HS-27A (cell line): ENCODE measurements at places on chromosomes 2 and 18.

DNA sequence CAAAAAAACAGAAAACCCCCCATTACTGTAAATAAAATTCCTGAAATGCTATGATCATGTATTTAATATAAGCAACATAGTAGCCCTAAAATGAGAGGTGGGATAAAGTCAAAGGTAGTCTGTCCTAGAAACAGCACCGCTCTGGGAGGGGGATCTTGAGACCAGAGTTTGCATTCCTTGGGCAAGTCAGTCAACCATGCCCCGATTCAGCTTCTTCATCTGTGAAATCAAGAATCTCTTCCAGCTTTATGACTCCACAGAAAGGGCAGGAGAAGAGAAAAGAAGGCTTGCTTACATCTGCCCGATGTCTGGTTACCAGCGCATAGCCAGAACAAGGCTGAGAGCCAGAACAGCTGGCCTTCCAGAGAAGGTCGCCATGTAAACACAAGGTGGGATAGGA, 2.1 kb upstream of the FBLN7 start:
- no peak for DNase-seq

- no peak for DNase-seq
These were observed 56.8 kb upstream of the CCDC85A start for GRCh38 chr2:56127010-56127409.

DNA sequence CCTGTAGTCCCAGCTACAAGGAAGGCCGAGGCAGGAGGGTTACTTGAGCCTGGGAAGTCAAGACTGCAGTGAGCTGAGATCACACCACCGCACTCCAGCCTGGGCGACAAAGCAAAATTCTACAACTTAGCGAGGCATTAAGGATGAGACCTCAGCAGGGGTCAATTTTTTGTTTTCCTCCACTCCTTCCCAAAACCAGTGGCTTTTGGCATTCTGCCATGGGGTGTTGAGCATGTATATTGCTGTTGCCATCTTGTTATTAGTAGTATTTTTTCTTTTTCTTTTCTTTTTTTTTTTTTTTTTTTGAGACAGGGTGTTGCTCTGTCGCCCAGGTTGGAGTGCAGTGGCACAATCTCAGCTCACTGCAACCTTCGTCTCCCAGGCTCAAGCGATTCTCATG, 8.9 kb upstream of the GIGYF2 start:
- no peak for DNase-seq

DNA sequence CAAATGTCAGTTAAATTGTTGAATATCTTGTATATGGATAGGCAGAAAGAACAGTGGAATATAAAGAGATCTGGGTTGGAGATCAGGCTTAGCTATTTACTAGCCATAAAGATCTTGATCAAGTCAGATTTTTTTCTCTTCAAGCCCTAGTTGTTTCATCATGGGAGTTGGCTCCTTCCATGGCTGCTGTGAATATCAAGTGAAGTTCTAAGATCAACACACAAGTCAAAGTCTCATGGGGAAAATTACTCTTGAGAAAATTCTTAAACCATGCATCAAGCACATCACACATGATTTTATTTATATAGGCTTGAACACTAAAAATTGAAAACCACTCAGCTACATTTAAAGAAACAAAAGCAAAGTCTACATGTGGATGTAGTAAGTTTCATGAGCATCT, 79.8 kb downstream of the C1D start:
- DNase-seq = no peak

GRCh38 chr2:191270306-191271161, 25.3 kb downstream of the MYO1B start:
- no peak for DNase-seq

DNA sequence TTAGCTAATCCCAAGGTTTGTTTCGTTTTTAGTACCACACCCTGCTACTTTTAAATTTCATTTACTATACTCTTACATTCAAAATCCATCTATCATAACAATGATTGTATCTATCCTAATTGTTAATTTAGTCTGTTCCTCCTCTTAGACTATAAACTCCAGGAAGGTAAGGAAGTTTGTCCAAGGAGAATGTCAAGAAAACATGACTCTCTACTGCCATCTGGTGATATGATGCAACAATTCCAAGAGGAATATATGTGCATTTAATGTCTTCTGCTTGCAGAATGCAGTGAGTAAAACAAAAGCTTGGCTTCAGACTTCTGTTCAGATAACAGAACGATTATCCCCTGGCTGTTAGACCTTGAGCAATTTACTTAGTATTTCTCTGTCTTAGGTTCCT, 1267.1 kb downstream of the LRP1B start:
- peak; percentile 33 for DNase-seq

- no peak for DNase-seq
These were observed 38.7 kb downstream of the INPP4A start for GRCh38 chr2:98483257-98483861.

- DNase-seq = no peak
These were observed 75.7 kb upstream of the OTOS start for GRCh38 chr2:240216167-240216566.

DNA sequence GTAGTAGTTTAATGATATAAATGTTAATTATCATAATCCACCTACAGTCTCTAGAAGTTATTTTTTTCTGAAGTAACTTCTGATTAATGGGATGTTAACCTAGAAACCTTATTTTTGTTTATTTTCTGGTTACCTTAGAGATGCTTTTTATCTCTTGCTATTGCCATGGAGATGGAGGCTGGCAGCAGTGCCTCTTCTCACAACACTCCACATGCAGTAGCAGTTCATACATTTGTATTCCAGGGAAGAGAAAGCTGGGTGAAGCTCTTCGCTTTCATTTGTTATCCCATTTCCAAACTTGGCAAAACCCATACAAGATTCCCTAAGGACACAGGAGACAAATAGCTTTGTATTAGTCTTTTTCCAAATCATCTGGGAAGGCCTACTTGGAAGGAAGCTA, 1794.1 kb upstream of the LRRTM1 start:
- DNase-seq = no peak

- DNase-seq = peak; percentile 43
These were observed 451.4 kb upstream of the ST6GAL2 start for GRCh38 chr2:107337209-107337898.

GRCh38 chr2:111032721-111033429, 87.8 kb upstream of the BCL2L11 start:
- peak; percentile 27 for DNase-seq

- DNase-seq = no peak
These were observed 918 bp upstream of the NABP1 start for GRCh38 chr2:191676790-191677645.

- DNase-seq = no peak
These were observed 105.5 kb downstream of the CAPN13 start for GRCh38 chr2:30701782-30702181.

DNA sequence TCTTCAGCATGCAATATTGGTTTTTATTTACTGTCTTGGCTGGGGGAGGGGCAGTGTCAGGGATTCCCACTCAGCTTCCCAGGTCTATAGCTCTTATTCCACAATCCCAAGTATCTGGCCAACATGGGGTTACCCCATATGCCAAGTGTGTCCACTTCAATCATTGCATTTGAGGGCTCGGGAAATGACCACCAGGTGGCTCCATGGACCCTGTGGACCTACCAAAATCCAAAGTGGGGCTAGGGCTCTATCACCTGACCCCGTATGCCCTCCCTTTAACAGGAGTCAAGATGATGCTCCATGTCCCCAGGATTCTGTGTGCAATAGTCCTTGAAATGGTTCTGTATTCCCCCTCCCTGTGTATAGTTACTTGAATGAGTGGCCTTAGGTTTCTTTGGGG, 12.1 kb upstream of the TRAF3IP1 start:
- no peak for DNase-seq

- no peak for DNase-seq
These were observed 9.7 kb upstream of the WNT10A start for GRCh38 chr2:218870984-218871344.

DNA sequence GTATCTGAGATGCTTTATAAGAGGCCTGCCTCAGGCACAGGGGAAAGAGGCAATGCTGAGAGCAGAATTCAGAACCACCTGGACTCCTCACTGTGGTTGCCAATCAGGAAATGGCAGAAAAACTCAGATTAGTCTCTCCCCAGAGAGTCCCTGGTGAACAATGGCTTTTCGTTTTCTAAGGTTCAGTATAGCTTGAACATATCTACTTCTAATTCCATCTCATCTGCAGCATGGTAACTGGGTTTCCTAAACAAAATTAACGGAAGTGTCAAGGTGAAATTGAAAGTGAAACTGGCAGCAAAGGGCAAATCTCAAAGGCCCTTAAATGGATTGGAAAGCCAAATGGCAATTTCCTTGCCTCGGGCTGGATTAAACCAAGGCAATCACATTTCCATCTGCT, 480.2 kb upstream of the ACVR2A start:
- no peak for DNase-seq

- DNase-seq = no peak
These were observed 100.1 kb downstream of the HRH4 start for GRCh38 chr18:24560511-24560981.

DNA sequence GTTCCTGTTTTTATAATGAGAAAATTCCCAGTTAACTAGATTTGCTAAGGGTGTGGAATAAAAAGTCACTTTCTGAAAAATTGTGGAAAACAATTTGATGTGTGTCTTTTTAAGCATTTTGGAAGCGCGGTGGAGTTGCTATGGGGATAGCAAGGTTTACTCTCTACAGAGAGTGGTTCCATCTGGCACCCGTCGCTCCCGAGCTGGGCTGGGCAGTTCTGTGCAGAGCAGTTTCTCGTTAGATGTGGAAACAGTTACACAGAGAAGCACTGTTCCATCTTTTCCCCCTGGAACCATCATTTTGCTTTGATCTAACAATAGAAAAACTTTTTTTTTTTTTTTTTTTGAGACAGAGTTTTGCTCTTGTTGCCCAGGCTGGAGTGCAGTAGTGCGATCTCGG, 17.4 kb downstream of the LDLRAD4 start:
- no peak for DNase-seq

DNA sequence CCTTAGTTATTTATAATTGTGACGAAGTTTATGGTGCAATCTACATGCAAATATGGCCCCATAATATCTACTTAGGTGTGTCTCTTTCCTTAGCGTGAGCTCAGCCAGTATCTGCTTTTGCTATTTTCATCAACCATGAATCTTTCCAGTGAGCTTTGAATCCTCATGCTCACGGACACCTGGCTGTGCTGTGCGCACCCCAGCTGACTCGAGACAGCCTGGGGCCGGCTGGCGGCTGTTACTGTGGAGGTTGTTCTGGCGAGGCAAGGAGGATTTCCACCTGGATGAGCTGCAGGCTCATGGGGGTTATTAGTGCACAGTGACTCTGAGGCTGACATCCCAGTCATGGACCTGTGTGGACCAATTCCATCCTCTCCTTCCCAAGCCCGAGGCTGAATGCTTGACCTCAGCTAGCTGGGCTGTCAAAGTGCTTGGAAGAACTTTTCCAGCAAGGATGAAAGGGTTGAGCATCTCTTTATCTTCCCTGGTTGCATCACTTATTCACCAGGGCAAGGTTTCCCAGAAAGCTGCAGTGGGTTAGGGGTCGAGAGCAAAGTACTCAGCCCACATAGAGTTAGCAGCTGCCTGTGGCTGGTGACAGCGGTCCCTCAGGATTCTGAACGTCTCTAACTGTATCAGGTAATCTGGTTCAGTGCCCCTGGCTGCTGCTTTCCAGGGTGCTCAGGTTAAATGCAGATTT, 141.7 kb downstream of the ARL4C start:
- no peak for DNase-seq

- no peak for DNase-seq
These were observed 523.0 kb downstream of the TXNL1 start for GRCh38 chr18:56115071-56116015.

- DNase-seq = no peak
These were observed 1175.1 kb upstream of the ACVR2A start for GRCh38 chr2:146669735-146670134.

DNA sequence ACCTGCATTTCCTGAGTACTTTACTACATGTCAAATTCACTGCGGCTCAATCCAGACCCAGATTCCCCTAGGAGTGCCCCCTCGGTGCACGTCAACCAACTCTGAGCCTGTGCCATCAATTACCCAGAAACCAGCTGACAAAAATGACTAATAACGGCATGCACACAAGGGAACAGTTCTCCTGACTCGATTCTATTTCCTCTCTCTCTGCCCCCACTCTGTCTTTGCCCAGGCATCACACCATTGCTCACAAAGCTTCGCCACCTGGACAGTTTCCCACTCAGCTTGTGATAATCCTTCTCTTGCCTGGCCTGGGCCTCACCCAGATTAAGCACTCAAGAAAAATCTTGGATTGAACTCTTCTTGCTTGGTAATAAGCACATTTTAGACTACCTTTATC, 115.3 kb upstream of the NDUFV2 start:
- DNase-seq = peak; percentile 24

- no peak for DNase-seq
These were observed 102.3 kb upstream of the ALPP start for GRCh38 chr2:232276084-232276732.

DNA sequence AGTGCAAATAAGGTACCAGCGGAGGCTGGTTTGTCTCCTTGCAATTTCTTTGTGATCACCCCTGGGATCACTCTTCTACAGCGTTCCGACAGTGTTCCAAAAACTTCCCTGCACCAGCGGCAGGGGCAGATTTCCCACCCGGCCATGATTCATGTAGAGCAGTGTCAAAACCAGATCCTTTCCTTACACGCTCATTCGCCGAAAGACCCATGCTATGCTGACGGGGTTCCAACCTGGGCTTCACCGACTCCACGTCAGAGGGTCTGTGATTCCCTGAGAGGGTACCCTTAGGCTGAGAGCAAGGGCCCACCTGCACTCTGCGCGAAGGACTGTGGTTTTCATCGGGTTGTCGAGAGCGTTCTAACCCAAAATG, 423 bp upstream of the TTC27 start:
- DNase-seq = no peak

DNA sequence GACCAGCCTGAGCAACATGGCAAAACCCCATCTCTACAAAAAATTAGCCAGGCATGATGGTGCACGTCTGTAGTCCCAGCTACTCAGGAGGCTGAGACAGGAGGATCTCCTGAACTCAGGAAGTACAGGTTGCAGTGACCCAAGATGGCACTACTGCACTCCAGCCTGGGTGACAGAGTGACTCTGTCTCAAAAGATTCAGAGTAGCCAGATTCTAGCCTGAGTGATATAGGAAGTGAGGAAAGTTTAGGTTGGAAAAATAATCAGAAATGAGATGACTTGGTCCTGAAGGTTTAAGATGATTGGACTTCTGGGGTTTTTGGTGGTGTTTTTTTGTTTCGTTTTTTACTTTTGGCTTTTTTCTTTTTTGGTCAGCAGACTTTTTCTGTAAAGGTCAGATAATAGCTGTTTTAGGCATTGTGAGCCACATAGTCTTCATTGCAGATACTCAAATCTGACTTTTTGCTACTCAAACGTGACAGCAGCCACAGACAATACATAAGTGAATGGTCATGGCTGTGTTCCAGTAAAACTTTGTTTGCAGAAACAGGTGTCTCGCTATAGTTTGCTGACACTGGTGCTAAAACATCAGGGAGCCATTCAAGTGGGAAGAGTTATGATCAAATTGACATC, 104.1 kb upstream of the UBXN4 start:
- DNase-seq = no peak

GRCh38 chr2:15112216-15112615, 448.9 kb downstream of the NBAS start:
- DNase-seq = no peak

GRCh38 chr18:49819823-49820671, 6.7 kb upstream of the ACAA2 start:
- peak; percentile 7 for DNase-seq

GRCh38 chr2:12090590-12090989, 344.2 kb downstream of the LPIN1 start:
- no peak for DNase-seq

- DNase-seq = no peak
These were observed 556.7 kb upstream of the ACVR2A start for GRCh38 chr2:147288131-147288530.

GRCh38 chr2:145383961-145384360, 864.0 kb upstream of the ZEB2 start:
- DNase-seq = peak; percentile 35

- no peak for DNase-seq
These were observed 51.4 kb downstream of the TRAPPC12 start for GRCh38 chr2:3430740-3431490.
